ENCODE measurements at places on chromosomes 6 and 20.

- DNase-seq = no peak
Measured at GRCh38 chr6:84123186-84123585, 89.6 kb downstream of the MRAP2 start.

GRCh38 chr6:4909063-4909706 is 94.7 kb downstream of the RPP40 start:
- no peak for DNase-seq

DNA sequence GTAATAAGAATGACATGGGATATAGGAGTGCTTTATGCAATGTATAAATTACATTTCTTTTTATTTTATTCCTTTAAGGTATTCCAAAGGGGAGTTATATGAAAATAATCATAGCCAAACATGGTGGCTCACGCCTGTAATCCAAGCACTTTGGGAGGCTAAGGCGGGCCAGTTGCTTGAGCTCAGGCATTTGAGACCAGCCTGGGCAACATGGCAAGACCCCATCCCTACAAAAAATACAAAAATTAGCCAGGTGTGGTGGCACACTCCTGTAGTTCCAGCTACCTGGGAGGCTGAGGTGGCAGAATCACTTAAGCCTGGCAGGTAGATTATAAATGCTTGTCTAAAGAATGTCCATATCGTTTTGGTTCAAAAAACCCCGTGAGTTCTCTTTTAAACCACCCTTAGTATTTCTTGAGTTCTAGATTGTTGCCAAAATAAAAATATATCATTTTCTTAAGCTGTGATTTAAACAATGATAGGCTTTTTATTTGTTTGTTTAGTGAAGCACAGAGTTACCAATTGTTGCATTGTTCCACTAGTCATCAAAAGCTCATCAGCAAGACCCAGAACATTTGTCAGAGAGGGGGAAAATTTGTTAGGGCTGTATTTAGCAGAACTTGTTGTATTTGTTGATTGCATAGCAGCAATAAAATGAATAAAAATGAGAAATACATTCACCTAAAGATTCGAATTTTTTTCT is 146.2 kb downstream of the KHDC1L start:
- DNase-seq = no peak

DNA sequence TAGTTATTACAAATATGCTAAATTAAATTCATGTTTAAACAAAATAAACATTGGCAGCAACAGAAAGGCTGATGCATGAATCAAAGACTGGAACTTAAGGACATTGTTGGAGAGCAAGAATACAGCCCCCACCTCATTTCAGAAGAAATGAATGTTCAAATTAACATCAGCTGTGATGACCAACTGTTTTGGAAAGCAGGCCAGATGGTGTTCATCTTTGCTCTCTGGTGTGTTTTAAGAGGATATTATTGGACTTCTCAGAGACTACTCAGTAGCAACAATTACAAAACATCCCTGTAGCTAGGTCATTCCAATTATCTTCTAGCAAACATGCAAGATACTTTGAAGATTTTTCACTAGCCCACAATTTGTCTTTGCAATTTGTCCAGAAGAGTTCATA is 118.6 kb upstream of the DOK5 start:
- DNase-seq = no peak

- no peak for DNase-seq
Measured at GRCh38 chr6:137647762-137648447, 153.7 kb upstream of the OLIG3 start.

DNA sequence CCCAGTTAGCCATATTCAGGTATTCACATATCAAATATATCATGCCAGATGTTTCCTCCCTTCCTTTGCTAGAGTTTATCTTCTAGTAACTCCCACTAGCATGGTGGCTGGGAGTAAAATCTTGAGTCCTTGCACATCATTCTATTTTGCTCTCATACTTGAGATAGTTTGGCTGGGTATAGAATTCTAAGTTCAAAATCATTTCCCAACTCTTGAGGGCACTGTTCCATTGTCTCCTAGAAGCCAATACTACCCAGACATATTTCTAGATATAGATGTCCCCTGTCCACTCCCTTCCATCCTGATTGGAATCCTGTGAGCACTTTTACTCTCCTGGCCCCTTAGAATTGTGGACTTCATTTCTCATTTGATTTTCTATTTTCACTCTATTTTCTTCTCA is 104.7 kb downstream of the ZFP64 start:
- DNase-seq = no peak

DNA sequence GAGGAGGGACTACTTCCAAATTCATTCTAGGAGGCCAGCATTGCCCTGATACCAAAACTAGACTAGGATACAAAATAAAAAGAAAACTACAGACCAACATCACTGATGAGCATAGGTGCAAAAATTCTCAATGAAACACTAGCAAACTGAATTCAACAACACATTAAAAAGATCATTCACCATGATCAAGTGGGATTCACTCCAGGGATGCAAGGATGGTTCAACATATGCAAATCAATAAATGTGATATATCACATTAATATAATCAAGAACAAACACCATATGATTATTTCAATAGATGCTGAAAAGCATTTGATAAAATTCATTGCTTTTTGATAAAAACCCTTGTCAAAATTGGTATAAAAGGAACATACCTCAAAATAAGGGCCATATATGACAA is 10.2 kb downstream of the PGBD1 start:
- no peak for DNase-seq

All from naive thymus-derived CD4-positive, alpha-beta T cell (primary cell).